ENCODE measurements at places on chromosomes 7 and 10.
A peak's percentile ranks its signal among the peaks of the same experiment; 100 is the strongest.

DNA sequence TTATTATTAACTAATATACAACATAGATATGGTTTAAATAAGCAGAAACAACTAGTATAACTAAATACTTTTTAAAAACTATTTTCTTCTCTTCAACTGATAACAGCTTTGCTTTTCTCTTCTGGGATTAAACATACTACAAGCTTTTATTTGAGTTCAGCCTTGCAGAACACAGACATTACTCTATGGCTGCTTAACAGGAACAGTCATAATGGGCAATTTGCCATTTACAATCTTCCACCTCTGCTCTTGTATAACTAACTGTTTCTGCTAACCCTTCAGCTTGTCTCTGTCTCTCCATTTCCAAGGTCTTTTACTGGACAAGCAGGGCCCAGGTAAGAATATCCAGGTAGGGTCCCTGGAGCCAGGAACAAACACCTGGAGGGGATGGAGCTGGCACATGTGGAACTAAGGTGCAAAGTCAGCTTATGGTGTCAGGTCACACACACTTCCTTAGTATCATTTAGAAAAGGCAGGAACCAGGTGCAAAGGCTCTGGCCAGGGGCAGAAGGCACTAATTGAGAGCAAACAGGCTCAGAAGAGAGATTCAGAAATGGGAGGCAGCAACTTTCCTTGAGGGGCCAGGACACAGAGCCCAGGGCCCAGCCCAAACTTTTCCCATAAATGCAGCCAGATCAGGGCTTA is 93.1 kb downstream of the STRA8 start:
- no peak for DNase-seq
- H3K27ac ChIP-seq = no peak overlapping the region
- no peaks in the 10 kb centered on the region for H3K36me3 ChIP-seq
- H3K4me3 ChIP-seq = no peak overlapping the region

DNA sequence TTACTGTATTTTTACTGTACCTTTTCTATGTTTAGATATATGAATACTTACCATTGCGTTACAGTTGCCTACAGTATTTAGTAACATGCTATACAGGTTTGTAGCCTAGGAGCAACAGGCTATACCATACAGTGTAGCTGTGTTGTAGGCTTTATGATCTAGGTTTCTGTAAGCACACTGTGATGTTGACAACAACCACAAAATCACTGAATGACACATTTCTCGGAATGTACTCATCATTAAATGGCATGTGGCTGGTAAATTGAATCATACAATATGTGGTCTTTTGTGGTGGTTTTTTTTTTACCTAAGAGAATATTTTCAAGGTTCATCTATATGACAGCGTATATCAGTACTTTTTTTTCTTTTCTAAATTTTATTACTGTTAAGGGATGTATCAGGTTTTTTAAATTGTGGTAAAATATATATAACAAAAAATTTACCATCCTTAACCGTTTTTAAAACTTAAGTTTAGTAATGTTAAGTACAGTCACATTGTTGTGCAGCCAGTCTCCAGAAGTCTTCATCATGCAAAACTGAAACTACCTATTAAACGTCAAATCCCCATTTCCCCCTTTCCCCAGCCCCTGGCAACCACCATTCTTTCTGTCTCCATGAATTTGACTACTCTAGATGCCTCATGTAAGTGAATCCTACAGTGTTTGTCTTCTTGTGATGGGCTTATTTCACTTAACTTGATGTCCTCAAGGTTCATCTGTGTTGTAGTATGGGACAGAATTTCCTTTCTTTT is 21.5 kb downstream of the BTAF1 start:
- DNase-seq = peak; percentile 24
- H3K4me3 ChIP-seq = no peak overlapping the region
- peaks cover 4% of the 10 kb centered on the region for H3K36me3 ChIP-seq

GRCh38 chr10:114393886-114394285 is 10.4 kb downstream of the AFAP1L2 start:
- no peaks in the 10 kb centered on the region for H3K36me3 ChIP-seq

DNA sequence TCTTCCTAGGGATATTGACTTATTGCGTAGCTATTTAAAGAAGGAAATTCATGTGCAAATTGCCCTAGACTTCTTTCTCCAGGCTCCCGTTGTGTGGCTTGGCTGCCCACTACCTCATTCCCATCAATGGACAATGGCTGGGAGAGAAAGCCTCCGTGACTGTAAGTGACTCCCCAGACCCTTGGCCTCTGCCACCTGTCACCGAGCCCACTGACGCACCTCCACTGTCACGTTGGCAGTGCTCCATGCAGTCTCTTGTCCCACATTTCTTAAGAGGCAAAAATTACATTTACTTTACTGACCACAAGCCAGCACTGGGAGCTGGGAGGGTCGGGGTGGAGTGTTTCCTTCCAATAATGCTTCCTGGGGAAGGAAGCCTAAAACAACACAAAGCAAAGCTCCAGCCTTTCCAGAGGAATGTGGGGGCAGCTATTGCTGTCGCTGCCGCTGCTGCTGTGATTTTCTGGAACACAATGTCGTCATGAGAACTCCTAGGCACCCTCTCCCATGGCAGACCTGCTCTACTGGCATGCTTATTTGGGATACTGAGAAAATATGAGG is 89.7 kb upstream of the STEAP1B start:
- H3K36me3 ChIP-seq = no peaks in the 10 kb centered on the region
- peaks cover 14% of the 10 kb centered on the region for H3K27me3 ChIP-seq
- DNase-seq = no peak
- H3K4me1 ChIP-seq = no peaks in the 10 kb centered on the region
- H3K27ac ChIP-seq = no peak overlapping the region
- no peak overlapping the region for H3K4me3 ChIP-seq

- no peaks in the 10 kb centered on the region for H3K27me3 ChIP-seq
- peak within 1 kb of the TSS; percentile 95 for H3K4me3 ChIP-seq
- peak; percentile 53 for DNase-seq
- H3K36me3 ChIP-seq = peaks cover 19% of the 10 kb centered on the region
These were observed at the start of gene NDUFB8 for GRCh38 chr10:100529475-100530298. Gene NDUFB8 (minus strand): TSS chr10:100529871. CDS start chr10:100529851, 20 bp downstream.

DNA sequence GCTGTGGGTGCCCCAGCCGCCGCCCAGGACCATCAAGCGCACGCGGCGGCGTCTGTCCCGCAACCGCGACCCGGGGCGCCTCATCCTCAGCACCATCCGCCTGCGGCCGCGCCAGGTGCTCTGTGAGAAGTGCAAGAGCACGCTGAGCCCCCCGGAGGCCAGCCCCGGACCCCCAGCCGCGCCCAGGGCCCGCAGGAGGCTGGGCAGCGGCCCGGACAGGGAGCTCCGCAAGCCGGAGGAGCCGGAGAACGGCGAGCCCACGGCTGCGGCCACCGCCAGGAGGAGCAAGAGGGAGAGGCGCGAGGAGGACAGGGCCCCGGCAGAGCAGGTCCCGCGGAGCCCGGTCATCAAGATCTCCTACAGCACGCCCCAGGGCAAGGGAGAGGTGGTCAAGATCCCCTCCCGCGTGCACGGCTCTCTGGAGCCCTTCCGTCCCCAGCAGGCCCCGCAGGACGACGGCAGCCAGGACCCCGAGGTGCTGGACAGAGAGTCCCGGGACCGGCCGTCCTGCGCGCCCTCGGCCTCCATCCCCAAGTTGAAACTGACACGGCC is 8.0 kb downstream of the PWWP2B start:
- no peak overlapping the region for H3K4me3 ChIP-seq
- no peaks in the 10 kb centered on the region for H3K4me1 ChIP-seq
- no peaks in the 10 kb centered on the region for H3K27me3 ChIP-seq
- no peak overlapping the region for H3K27ac ChIP-seq

DNA sequence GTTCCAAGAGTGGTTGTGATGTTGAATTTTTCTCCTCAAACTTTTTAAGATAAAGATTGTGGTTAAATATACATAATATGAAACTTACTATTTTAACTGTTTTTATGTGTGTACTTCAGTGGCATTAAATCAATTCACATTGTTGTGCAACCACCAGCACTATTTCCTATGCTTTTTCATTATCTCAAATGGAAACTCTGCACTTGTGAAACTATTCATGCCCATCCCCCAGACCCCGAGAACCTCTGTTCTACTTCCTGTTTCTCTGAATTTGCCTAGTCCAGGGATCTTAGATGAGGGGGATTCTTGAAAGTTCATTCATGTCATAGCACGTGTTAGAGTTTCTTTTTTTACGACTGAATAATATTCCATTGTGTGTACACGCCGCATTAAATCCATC is 67.0 kb downstream of the WDR37 start:
- no peak overlapping the region for H3K27ac ChIP-seq
- H3K4me3 ChIP-seq = no peak overlapping the region
- no peaks in the 10 kb centered on the region for H3K27me3 ChIP-seq
- no peak for DNase-seq

- H3K27ac ChIP-seq = no peak overlapping the region
- no peak for DNase-seq
- H3K36me3 ChIP-seq = no peaks in the 10 kb centered on the region
- H3K4me1 ChIP-seq = no peaks in the 10 kb centered on the region
- H3K27me3 ChIP-seq = no peaks in the 10 kb centered on the region
These were observed 204.6 kb upstream of the POM121L12 start for GRCh38 chr7:52830801-52831200.

DNA sequence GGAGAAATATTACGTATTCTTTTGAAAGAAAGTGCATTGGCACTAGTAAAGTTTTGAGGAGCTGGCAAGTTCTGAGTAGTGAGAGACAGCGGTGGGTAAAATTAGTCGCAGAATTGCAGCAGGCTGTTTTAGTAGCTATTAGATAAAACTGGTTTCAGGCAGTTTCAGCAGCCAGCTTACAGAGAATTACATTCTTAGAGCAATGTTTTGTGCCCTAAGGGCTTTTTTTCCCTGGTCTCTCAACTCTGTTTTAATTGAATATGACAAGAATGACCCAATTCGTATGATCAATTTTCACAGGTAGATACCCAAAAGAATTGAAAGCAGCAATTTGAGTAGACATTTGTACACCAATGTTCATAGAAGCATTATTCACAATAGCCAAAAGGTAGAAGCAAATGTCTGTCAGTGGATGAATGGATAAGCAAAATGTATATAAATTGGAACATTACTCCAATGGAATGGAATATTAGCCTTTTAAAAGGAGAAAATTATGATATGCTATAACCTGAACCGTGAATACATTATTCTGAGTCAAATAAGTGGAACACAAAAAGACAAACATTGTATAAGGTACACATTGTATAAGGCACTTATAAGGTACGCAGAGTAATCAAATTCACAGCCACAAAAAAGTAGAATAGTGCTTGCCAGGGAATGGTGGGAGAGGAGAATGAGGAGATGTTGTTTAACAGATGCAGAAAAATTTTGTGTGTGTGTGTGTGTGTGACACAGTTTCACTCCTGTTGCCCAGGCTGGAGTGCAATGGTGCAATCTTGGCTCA is 5.2 kb upstream of the KBTBD2 start:
- DNase-seq = no peak
- no peak overlapping the region for H3K4me3 ChIP-seq
- H3K4me1 ChIP-seq = peaks cover 10% of the 10 kb centered on the region
- no peaks in the 10 kb centered on the region for H3K36me3 ChIP-seq

DNA sequence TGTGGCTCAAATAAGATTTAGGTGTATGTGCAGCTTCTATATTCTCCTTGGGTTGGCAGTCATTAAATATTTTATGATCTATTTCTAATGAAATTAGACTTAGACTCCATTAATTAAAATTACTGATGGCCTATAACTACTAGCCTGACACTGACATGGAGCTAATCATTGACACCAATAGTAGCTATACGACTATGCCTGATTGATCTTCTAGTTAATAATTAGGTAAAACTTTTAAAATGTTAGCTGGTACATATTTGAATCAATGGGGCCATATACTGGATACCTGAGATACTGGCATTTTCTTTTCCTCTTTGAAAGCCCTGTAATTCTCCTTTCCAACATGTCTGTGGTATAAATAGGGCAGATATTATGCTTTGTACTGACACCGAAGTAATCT is 14.4 kb downstream of the WEE2 start:
- no peaks in the 10 kb centered on the region for H3K4me1 ChIP-seq
- H3K27ac ChIP-seq = no peak overlapping the region
- H3K27me3 ChIP-seq = no peaks in the 10 kb centered on the region
- no peak for DNase-seq
- H3K36me3 ChIP-seq = no peaks in the 10 kb centered on the region
- no peak overlapping the region for H3K4me3 ChIP-seq

DNA sequence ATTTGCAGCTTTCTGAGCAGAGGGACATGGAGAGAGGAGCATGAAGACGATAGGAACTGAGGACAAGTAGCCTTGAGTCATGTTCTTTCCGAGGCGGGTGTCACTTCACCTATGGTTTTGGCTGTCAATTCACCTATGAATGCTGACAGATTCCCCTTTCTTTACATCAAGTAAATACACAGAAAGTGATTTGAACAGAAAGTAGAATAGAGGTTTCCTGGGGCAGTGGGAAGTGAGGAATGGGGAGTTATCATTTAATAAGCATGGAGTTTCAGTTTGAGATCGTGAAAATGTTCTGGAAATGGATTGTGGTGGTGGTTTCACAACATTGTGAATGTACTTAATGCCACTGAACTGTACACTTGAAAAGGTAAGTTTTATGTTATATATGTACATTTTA is 138.4 kb upstream of the MDFIC start:
- no peak overlapping the region for H3K27ac ChIP-seq
- DNase-seq = no peak
- no peaks in the 10 kb centered on the region for H3K27me3 ChIP-seq

GRCh38 chr10:63106111-63106755 is 26.9 kb upstream of the NRBF2 start:
- no peak overlapping the region for H3K4me3 ChIP-seq
- H3K36me3 ChIP-seq = no peaks in the 10 kb centered on the region
- no peak for DNase-seq

GRCh38 chr10:111039522-111039921 is 37.3 kb upstream of the ADRA2A start:
- no peak overlapping the region for H3K27ac ChIP-seq
- no peak overlapping the region for H3K4me3 ChIP-seq
- H3K27me3 ChIP-seq = no peaks in the 10 kb centered on the region
- no peaks in the 10 kb centered on the region for H3K4me1 ChIP-seq
- no peak for DNase-seq

DNA sequence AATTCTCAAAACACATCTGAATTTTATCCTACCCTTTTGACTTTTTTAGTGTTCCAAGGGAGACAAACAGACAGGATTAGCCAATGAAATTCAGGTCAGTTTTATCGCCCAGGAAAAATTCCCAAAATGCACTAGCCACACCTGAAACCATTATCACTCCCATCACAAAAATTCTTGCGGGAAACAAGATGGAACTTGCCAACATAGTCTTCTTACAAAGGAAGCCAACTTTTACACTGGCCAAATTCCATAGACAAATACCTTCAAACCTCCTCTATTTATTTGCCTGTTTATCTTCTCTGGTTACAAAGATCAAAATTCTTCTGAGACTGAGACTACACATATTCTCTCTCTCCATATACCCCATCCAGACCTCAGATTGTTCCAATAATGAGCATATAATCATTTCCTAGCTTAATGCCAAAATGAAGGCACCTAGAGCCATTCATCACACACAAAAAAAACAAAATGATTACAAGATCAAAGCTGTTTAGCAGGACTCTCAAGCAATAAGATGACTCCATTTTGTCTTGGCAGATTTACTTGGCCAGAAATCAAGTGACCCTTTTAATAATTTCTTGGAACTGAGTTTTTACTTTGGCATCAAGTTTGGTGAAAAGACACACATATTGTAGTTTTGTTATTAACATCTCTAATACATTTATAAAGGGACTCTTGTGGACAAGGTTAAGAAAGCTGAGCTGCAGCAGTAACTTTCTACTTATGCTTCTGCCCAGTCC is 30.2 kb downstream of the MET start:
- no peak overlapping the region for H3K27ac ChIP-seq
- H3K27me3 ChIP-seq = no peaks in the 10 kb centered on the region
- no peaks in the 10 kb centered on the region for H3K4me1 ChIP-seq
- H3K36me3 ChIP-seq = no peaks in the 10 kb centered on the region
